GM19239 (cell line): ENCODE measurements at places on chromosomes 12 and 14.
A peak's percentile ranks its signal among the peaks of the same experiment; 100 is the strongest.

DNA sequence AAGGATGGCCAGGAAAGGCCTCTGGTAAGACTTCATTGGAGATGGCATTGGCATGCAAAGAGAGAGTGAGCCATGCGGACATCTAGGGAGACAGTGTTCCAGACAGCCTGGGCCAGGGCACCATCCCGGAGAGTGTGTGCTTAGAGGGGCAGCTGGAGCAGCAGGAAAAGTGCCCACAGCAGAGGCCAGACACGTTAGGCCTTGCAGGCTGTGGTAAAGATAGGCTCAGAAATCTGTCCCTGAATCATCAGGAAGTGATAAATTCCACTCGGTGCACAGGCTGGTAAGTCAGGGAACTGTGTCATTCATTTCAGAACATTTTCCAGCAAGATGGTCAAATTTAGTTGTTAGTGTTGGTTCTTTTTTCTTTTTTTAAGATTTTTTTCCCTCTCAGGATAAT is 8.8 kb downstream of the GALNT16 start:
- DNase-seq = no peak

DNA sequence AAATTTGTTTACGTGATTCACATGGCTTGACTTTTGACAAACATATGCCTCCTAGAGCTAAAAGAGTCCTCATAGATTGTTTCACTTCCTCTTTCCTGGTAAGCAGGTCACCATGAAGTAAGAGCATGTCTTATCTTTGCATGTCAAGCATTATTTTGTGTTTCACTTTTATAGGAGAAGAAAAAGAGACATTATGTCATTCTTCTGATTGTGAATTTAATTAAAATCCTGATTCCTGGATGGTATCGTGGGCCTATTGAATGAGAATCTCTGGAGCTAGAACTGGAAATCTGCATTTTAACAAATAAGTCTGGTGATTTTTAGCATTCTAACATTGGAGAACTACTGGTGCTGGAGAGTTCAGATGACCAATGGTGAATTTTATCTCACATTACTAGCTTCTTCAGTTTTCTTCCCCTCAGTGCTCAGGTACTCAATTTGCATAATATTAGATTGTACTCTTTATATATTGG is 218.6 kb upstream of the ATP2B1 start:
- DNase-seq = peak; percentile 54

DNA sequence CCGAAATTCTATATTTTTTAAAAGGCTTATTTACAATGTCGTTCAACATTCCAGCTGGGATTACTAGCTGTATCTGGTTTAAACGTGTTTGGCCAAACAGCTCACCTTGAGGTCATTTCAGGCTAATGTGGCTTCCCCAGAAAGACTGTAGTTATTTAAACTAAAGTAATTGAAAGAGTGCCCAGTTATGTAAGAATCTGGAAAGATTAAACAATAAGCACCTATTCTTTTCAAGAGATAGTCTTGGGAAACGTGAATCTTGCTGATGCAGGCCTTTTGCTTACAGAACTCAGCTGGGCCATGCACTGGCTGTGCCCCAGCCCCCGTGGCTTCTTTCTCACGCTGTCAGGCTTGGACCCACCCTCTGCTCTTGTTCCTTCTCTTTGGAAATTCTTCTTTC is 24.4 kb downstream of the GLRX5 start:
- no peak for DNase-seq

- DNase-seq = no peak
These were observed 31.4 kb upstream of the RTRAF start for GRCh38 chr14:51957950-51958349.

DNA sequence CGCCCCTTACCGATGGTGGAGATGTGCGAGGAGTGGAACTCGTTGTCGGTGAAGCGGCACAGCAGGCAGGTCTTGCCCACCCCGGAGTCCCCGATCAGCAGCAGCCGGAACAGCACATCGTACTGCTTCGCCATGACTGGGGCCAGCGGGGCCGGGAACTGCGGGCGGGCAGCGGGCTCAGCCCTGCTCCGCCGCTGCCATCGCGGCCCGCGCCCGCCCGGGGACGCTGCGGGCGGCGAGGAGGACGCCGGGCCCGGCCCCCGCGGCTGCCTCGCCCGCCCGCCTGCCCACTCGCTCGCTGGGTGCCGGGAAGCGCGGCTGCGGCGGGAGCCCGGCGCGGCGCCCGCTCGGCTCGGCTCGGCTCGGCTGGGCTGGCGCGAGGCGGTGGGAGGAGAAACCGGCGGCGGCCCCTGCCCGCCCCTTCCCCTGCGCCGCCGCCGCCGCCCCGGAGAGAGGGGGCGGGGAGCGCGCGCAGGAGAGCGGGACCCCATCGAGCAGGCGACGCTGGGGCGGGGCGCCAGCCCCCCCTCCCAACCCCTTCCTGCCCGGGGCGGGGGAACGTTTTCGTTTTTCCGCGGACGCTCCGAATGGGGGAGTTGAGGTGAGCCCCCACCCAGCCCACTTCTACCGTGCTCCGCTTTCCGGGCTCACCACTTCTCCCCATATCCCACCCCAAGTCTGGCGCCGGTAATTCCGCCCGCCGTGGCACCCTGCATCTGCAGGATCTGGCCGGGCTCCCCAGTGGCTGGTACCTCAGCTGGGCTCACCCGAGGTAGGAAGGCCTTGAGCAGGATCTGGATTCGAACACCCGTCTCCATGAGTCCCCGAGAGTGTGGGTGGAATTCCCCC is at the start of gene RAB15:
Gene RAB15 (minus strand): TSS at position 394 of the 849 bp plus-strand sequence. CDS start 260 bp downstream, at position 134.
- DNase-seq = peak; percentile 60

- no peak for DNase-seq
These were observed 227.7 kb downstream of the FSCB start for GRCh38 chr14:44279357-44279756.

DNA sequence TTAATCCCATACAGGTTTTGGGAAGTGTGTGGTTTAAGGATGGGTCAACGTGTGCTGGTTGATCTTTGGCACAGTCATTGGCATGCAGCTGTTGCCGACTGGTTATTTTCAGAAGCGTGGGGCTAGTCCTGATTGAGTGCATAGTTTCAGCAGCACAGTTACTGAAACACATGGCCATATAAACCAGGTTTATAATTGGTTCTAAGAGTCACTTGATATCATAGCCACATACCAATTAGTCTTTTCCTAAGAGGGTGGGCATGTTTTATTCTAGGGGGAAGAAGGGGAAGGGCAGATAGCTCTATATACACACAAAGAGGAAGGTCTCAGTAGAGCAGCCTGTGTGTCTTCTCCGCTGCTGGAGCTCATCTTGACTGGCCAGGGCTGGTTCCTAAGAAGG is 11.0 kb upstream of the RPS6KL1 start:
- no peak for DNase-seq

DNA sequence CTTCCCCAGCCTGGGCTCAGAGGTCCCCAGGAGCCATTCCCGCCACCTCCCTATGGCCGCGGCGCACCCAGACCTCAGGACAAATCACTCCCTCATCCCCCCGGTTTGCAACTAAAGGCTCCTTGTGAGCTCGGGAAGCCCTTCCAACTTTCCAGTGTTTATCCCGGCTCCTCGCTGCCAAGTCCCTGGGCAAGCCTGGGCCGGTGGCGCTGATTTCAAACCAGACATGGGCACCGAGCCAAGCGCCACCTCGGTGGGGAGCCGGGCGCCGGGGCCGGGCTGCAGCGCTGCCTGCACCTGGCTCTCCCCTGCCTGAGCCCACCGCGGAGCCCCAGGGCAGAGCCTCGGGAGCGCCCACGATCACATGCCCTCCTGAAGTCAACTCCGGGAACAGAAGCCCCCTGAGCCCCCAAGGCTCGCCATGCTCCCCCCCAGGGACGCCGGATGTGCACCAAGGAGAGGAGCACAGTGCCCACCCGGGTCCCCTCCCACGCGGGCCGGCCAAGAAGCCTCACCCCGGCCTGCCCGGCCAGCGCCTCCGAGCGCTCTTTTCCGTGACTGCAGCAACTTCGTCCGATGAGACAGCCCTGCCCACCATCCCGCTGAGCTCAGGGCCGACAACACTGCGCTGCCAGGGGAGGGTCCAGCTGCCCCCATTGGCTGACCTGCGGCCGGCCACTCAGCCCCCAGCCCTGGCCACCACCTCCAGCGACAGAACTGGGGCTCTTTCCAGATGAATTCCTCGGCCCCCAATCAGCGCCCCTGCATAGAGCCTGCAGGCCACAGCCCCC is 50.0 kb downstream of the NCOR2 start:
- DNase-seq = no peak

DNA sequence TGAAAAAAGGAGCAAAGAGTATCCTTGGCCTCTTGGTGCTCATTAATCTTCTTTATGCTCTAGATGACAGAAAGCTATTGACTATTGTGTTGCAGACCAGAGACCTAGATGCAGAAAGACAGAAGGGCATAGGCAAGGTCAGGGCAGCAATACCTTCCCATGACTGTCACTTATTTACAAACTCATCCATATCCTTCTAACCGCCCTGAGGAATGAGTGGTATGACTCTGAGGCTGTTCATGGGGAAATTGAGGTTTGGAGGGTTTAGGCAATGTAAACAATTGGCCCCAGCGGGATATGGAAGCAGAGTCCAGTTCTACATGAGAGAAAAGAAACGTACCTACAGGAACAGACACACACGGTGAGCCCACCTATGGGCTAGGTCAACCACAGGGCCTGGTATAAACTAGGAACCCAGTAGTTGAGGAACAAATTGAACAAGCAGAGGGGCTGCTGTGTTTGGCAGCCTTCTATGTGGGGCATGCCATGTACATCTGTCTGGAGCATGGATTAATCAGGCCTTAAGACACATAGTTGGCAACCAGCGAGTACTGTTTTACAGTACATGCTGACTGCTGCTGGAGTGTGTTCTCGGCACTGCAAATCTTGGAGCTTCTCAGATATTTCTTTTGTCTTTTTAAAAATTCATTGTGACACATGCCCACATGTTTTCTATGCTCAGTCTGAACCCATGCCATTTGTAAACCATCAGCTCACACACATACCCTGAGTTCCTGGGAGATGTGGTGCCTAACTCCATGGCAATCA is 159.7 kb upstream of the NTF3 start:
- DNase-seq = no peak

DNA sequence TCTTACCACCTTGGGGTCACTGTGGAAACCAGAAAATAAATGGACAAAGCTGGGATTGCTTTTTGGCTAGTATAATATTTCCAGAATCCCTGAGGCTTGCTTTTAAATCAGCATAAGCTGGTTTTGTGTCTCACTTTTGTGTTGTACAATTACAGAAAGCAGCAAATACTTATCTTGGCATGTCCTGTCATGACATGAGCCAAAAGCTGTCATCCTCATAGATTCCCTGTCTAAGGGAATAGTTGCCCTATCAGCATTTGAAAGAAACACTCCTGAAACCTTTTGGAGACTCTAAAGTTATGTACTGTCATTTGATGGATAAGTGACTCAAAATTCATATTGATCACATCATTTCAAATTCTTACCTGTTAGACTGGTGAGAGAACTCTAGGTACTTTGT is 987.2 kb downstream of the NRXN3 start:
- no peak for DNase-seq

DNA sequence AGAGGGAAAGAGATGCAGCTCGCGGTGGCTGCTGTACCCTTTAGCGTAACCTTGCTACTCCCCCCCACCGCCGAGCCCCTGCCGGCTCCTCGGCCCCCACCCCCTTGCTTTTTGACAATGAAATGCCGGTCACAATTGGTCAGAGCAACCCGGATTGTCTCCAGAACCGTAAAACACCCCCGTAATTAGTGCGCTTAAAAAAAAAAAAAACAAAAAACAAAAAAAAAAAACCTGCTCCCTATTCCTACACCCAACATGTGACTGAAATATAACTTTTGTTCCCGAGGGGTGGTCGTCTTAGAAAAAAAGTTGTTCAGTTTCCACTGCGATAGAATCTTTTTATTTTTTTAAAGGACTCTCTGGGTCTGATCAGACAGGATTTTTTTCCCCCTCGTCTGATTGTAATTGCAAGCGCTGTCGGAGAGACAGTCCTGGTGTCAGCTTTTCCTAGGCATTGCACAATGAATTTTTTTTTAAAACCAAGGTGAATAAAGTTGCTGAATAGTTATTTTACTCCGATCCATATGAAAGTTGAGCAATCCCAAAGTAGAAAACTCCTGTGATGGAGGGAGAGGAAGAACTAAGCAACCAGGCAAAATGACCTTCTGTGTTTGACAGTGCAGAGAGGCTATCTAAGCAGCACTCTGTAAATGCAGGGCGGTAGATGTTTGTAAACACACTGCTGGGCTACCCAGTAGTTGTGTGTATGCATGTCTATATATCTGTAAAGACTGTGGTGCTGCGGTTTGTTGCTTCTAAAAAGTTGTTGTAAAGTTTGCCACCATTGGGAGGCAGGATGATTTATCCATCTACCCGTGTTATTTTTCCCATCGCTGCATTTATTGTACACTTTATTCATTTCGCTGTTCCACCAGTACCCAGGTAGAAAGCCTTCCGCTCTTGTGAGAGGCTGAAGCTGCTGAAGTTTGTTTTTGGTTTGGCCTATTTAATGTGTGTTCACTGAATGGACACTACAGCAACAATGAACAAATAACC is 1.1 kb downstream of the ETV6 start:
- no peak for DNase-seq

- no peak for DNase-seq
These were observed 13.9 kb upstream of the STAB2 start for GRCh38 chr12:103573185-103573584.
